Fibroblast of skin of abdomen (primary cell): ENCODE measurements at places on chromosomes 1 and 21.
A peak's percentile ranks its signal among the peaks of the same experiment; 100 is the strongest.

GRCh38 chr1:52102336-52103013 lies 39.4 kb upstream of the ZFYVE9 start:
- no peak for DNase-seq

DNA sequence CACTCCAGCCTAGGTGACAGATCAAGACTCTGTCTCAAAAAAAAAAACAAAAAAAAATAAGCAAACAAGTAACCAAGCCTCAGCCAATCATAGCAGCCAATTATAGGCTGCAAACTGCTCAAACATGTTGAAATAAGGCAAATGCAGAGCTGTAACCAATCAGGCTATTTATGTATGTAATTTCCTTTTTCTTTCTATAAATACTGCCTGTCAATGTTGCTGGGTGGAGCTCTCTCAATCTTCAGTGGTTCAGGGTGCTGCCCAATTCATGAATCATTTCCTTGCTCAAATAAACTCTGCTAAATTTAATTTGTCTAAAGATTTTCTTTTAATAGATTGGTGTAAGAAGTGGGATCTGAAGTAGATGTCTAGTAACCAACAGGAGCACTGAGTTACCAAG lies 11.6 kb upstream of the CD1D start:
- DNase-seq, result no peak

GRCh38 chr1:94122201-94122970 lies 1.4 kb upstream of the ABCA4 start:
- DNase-seq, result peak; percentile 29

DNA sequence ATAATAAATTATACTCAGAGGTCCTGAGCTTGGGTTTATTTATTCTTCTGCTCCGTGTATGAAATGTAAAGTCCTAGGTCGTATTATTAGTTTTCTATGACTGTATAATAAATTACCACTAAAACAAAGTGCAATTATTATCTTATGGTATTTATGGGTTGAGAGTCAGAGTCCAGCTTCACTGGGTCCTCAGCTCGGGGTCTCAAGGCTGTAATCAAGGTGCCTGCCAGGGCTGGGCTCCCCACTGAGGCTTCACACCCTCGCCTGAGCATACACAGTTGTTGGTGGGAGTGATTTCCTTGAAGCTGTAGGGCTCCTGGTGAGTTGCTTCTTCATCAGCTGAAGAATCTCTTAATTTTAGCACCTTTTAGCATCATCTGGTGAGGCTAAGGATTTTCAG lies 15.2 kb downstream of the UBASH3A start:
- no peak for DNase-seq

GRCh38 chr1:39352881-39353280 lies 138.6 kb upstream of the BMP8A start:
- no peak for DNase-seq

DNA sequence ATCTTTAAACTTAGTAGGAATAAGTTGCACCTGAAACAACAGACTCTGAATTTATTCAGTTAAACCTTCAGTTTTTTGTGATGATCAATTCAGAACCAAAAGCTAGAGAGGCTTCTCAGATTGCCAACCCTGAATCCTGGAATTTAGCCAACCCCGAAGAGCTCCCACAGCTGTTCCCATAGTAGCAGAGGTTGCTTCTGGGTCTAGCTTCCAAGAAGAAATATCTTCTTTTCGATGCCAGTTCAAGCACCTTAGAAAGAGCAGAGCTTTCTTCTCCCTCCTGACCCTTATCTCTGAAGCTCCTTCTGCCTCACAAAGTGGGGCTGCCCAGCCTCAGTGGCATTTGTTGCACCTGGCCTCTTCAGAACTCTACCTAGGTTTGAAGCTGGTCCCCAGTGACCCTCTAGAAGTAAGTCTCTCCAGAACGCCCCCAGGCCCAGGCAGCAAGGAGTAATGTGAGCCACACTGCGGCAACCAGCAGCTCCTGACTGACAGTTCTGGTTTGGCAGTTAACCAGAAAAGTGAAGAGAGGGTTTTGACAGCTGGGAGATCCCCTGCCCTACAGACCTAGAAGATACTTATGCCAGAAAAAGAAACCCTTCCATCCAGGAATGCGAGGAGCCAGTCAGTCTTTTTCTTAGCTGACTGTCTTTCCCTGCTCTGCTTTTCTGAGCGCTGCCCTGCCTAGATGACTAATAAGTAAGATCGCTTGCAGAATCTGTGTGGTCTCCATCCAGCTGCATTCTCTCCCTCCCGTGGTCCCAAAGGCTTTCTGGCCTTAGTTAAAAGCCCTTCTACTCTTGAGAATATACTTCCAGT lies 165.9 kb downstream of the ADGRL4 start:
- DNase-seq, result peak; percentile 93

DNA sequence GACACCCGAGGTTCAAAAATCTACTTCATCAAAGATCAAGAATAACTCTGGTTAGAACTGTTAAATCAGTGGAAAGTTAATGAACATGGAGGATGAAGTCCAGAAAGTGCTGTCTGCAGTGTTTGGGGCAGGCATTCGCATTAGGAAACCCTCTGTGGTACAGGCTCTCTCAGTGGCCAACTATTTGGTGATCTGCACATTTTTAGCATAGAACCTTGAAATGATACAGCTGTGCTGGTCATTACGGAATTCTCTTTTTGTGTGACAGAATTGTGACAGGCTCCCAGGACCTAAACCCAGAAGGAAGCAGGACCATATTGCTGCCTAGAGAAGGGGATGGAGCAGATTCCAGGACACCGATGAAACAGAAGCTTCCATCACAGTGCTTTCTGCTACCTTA lies 89.0 kb downstream of the SLC45A1 start:
- DNase-seq, result no peak

DNA sequence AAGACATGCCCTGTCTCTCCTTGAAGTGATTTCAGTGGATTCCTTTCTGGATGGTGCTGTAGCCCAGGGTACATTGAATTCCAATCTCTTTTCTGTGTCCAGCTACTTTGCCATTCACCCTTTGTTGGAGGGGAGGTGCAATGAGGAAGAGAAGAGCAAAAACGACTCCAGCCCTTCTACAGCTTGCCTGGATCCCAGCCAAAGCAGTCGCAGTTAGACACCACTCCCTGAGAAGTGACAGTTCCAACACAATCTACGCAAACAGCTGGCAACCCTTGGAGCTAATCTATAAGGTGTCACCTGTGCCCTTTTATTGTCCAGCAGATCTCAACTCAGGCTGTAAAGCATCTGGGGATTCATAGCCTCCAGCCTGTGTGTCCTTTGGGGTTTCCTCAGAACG lies 4.6 kb downstream of the CD244 start:
- no peak for DNase-seq

GRCh38 chr1:228392111-228392936 lies 14.3 kb downstream of the TRIM11 start:
- DNase-seq, result no peak

- DNase-seq, result no peak
Measured at GRCh38 chr1:29062157-29062942, 61.4 kb downstream of the TMEM200B start.

DNA sequence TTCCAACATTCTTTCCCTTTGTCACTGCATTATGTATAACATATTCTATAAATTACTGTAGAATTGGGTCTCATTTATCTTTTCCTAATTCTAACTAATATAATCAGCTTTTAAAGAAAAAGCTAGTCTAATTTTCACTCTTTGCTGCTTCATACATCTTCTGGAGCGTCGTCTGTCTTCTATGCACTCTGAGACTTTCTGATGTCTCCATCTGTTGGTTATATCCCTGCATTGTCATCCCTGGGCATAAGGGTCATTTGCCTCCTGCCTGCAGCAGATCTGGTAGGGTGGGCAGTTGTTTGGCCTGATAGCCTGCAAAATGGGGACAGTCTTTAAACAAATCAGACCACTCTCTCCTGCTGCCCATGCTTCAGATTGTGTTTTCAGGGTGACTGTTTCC lies 40.8 kb upstream of the DYNLT5 start:
- DNase-seq, result peak; percentile 33

- DNase-seq, result no peak
Measured at GRCh38 chr1:54497338-54497737, 50.7 kb upstream of the ACOT11 start.

- DNase-seq, result no peak
Measured at GRCh38 chr1:84776639-84777038, 86.4 kb upstream of the SSX2IP start.

DNA sequence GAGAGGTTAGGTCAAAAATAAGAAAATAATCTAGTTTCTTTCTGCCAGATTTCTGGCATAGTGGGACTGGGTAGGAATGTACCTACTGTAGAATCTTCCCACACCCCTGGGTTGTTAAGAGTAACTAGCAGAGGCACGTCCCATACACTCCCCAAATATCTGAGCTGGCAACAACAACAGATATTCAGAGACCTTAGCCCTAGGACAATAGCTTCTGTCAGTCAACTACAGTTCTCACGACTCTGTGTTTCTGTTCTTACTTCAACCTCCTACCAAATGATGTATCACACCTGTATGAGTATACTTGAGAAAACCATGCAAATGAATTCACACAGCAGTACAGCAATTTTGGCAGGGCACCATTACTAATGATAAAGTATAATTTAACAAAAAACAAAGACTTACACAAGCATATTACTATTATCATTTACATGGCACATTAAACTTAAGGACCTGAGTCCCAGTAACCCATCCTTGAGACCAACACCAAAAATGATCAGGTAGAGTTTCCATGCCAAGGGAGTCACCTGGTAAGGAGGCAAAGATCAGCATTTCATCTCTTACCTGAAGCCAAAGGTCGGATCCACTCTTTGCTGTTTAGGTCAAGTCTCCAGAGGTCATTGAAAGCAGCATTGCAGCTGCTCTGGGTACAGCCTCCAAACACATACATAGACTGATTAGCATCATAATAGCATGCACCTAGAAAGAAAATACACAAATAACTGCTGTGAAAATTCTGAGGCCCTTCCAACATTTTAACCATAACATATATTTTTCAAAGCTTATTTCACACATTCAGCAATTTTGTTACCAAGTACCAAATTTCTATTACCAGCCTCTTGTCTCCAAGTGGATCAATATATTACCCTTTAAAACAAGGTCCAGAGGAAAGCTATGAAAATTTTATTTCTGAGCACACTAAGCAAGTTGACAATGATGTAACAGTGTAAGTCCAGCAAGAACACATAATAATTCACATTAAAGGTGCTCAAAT lies 57.5 kb upstream of the CPLANE2 start:
- DNase-seq, result no peak

- DNase-seq, result no peak
Measured at GRCh38 chr1:24481101-24481500, 21.5 kb upstream of the RCAN3 start.

- peak; percentile 55 for DNase-seq
Measured at GRCh38 chr1:16921391-16922185, at the start of gene CROCC. CROCC (plus strand) TSS chr1:16921931; CDS start chr1:16922019, 88 bp downstream.

GRCh38 chr1:114379358-114379757 lies 131.6 kb downstream of the TRIM33 start:
- no peak for DNase-seq

GRCh38 chr1:184811439-184812111 lies 56.9 kb upstream of the EDEM3 start:
- DNase-seq, result no peak

DNA sequence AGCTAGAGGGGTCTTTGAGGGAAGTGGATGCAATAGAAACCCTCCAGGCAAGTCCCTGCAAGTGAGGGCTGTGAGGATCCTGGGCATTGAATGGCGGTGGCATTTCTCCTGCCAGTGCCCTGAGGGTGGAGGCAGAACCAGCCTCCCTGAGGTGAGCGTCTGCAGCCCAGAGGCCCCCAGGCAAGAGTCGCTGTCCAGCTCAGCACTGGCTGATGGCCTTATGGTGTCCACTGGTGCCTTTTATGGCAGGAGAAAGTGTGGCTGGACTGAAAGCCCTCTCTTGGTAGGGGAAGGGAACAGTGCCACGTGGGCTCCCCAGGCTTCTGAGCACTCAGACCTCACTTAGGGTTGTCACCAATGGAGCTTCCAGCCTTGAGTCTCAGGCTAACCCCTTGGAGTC lies 77.3 kb downstream of the SH3BGR start:
- DNase-seq, result no peak

- DNase-seq, result peak; percentile 33
Measured at GRCh38 chr1:78079580-78079979, 33.8 kb downstream of the GIPC2 start.

GRCh38 chr1:211928993-211929637 lies 98.6 kb upstream of the LPGAT1 start:
- DNase-seq, result no peak

DNA sequence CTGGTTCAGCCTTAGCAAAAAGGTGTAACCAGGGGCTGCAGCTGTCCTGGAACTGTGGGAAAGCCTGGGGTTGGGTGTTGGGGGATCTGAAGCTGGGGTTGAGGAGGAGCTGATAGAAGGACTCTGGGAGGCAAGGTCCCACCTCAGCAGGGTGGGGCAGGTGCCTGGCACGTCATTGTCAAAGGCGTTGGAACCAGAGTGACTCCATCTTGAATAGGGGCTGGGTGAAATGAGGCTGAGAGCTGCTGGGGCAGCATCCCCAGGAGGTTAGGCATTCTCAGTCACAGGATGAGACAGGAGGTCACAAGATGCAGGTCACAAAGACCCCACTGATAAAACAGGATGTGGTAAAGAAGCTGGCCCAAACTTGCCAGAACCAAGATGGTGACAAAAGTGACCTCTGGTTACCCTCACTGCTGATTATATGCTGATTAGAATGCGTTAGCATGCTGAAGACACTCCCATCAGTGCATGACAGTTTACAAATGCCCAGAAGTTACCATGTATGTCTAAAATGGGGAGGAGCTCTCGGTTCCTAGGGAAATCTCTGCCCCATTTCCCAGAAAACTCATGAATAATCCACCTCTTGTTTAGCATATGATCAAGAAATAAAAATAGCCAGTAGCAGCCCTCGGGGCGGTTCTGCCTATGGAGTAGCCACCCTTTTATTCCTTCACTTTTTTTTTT lies 85.4 kb downstream of the IER5 start:
- DNase-seq, result no peak

DNA sequence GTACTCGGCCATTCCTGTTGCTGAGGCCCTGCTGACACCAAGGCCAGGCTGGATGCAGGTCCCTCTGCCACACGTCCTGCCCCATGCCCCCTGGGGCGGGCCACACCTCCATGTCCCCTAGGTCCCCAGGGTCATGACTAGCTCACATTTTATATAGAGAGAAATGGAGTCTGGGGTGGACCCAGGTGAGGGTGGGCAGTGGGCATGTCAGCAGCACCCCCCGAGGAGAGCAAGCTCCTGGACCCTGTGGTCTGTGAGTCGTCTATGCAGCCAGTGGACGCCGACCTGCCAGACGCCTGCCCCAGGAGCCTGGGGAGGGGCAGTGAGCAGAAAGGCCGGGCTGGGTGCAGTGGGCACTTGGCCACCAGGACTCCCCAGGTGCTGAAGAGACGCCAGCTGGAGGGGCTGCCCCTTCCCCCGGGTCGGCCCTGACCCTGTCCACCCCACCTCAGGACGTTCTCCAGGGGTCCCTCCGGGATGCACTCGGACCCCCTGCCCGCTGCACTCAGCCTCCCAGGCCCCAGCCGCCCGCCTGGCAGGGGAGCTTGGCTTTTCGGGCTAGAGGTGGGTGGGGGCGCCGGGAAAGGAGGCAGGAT lies 15.9 kb downstream of the SAMD11 start:
- DNase-seq, result no peak

GRCh38 chr21:37525810-37526209 lies 159.2 kb downstream of the DYRK1A start:
- no peak for DNase-seq
